Fibroblast of lung (primary cell): ENCODE measurements at places on chromosomes 13 and 19.

DNA sequence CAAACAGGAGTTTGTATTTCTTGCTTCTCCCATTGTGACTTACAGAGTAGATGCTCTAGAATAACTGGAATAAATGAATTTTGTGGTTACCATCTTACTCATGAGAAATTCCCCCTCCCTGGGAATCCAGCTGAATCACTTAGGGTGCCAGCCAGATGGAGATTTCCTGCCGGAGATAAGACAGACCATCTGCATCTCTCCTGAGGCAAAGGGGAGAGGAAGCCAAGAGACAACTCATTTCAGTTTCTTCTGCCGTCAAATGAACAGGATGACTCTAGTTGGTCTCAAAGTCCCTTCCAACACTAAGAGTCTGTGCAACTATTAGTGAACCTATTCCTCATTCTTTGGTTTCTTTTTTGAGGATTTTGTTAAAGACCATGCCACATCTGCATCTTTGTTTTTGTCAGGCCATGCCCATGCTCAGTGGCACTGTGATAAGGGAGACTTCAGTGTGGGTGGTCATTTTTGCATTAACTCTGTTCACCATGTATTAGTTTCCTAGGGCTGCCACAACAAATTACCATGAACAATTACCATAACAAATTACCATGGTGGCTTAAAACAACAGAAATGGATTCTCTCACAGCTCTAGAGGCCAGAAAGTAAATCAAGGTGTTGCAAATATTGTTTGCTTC lies 112.8 kb downstream of the NDFIP2 start:
- DNase-seq = peak; percentile 86

DNA sequence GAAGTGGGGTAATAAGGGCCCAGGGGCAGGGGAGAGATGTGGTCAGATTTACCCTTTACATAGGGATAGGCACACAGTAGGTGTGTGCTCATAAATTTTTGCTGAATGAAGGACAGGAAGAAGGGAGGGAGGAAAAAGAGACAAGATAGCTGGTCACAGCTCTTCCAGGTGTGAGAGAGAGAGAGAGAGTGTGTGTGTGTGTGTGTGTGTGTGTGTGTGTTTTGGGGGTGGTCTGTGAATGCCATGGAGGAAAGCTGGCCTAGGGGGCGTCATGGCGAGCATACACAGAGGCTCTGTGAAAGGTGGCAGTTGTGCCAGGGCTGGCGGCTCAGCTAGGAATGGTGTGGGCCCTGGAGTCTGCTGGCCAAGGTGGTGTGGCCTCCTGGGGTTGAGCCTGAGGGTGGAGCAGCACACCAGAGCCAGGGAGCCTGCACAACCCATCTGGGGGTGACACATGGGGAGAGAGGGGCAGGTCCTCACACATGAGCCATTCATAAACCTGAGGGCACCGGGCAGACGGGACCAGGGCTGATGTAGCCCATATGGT lies 6.0 kb upstream of the PRX start:
- DNase-seq = no peak

DNA sequence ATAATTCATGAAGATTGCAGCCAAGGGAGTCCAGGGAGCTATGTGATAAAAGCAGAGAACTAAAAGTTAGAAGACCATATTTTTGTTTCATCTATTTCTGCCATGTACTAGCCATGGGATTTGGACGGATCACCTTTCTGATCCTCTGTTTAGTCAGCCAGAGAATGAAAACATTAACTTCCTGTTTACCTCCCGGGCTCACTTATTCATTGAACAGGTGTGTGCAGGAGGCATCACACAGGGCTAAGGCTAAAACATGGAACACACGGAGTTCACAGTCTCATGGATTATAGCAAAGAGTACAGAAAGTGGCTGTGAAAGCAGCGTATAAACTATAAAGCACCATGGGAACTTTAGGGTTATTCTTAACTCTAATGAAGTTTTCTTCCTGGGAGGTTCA lies 96.8 kb downstream of the GPR12 start:
- no peak for DNase-seq

GRCh38 chr13:41465241-41465847 lies 8.0 kb downstream of the RGCC start:
- peak; percentile 88 for DNase-seq

GRCh38 chr19:35459414-35460082 lies 11.5 kb downstream of the FFAR2 start:
- DNase-seq = peak; percentile 87

GRCh38 chr19:42558450-42559150 lies 30.3 kb upstream of the CEACAM1 start:
- DNase-seq = no peak

DNA sequence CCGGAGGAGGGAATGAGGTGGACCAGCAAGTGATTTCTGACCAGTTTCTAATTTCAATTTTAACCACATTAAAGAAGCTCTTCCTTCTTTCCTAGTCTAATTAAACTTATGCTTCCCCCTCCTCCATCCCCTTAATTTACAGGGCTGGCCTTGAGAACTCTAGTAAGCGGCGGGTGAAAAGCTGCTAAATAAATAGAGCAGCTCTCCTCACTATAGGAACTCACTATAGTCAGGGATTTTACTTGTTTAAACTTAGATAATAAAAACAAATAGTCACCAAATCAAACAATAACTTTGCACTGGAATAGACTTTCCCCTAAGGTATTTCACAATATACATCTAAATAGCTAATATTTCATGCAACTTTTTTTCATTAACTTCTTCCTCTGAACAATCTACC lies 1838.2 kb upstream of the PRR20A start:
- DNase-seq = no peak

DNA sequence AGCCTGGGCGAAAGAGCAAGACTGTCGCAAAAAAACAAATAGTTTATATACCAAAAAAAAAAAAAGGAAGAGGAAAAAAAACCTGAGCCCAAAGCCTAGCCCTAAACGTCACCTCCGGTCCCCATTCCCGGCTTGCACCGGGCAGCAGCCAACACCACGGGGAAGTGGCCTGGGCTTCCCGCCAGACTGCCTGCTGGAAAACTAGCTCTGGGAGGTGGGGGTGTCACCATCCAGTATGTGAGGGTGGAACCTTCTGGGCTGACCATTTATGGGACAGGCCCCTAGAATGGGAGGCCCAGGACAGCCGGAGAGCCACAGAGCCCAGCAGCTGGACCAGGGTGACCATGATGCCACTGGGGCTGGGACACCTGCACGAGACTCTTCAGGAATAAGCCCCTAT lies 37.3 kb downstream of the IL12RB1 start:
- DNase-seq = peak; percentile 33
